ENCODE measurements at places on chromosomes 16 and 17.

DNA sequence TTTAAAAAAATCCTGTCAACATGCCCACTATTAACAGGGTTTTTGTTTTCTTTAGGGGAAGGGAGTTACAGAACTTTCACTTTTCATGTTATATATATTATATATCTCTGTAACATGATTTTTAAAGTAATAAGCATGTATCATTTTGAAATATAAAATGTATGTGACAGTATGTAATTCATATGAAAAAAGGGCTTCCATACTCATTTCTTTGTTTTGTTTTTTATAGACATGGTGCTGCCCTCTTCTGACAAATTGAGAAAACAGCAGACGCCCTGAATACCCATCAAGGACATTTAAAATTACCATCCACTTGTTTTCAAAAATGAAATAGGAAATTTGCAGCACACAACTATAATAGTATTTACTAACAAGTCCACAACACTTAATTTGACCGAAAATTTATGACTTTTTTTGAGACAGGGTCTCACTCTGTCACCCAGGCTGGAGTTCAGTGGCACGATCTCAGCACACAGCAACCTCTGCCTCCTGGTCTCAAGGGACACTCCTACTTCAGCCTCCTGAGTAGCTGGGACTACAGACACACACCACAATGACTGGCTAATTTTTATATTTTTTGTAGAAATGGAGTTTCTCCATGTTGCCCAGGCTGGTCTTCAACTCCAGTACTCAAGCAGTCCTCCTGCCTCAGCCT lies 30.4 kb downstream of the CFDP1 start:
- DNase-seq, result no peak

DNA sequence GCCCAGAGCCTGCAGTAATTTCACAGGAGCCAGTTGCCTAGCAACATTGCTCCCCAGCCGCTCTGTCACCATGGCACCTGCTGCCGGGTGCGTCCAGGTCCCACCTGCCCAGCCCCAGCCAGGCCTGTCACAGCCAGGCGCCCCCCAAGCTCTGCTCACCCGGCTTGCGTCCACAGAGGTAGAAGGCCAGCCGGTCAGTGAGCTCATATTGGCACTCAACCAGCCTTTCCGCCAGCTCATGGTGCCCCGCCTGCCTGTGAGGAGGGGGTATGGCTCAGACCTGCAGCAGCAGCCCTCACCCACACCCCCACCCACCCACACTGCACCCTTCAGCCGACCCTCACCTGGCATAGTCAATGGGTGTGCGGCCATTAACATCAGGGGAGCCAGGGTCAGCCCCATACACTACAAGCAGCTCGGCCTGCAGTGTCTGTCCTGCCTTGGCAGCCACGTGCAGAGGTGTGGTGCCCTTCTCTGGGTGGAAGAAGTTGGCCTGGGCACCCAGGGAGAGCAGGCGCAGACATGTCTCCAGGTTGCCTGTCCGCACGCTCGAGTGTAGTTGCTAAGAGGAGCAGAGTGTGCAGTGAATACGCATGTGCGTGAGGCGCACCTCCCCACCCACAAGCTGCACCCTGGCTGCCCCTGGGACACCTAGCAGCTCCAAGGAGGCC lies 7.7 kb downstream of the GIT1 start:
- no peak for DNase-seq

DNA sequence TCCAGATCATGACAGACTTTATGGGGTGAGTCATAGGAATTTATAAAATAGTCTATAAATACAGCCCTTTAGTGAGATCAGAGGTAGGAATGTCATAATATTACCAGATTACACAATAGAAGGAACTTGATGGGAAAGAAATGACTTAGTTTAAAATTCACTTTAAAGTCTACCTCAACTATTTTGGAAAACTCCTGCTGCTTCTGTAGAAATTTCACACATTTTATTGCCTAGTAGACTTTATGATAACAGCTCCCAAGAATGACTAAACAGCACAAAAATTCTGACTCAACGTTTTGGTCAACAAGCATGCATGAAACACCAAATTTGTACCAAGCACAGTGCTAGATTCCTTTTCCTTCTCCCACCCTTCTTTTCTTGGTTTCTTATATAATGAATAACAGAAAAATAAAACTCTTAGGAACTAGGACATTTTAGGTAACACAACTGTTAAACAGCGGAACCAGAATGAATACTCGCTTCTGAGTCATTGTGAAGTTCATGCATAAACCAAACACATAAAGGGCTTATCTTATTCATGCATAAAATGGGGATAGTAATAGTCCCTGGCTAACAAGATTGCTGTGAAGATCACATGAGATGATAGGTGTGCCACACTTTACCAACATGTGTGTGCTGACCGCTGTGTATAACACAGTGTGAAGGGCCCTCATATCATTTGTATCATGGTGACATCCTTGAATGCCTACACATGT lies 243.9 kb downstream of the CDH8 start:
- no peak for DNase-seq

DNA sequence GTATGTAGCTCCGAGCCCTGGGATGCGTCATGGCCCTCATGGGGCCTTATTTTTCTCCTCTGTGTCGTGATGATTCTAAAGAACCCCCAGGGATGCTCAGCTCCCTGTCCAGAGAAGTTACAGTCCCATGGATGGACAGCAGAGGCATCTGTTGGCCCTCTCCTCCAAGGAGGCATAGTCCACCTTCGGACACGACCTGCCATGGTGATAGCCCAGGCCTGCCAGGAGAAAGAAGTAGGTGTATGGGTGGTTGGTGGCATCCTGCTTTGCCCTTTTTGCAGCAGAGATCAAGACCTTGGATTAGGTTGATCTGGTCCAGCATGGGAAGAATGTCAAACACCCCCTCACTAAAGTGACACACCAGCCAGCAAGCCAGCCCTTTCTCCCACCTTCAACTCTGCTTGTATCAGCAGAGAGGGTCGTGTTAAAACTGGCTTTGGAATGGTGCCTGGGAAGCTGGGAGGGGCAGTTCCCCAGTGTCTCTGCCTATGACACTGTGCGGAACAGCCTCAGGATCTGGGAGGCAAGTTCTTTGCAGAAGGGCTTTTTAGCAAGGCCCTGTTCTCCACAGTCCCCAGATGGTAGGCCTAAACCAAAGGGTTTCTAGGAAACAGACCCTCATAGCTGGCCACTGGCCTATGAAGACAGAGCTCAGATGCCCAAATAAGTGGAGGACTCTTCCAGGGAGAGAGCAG lies 259.9 kb upstream of the RPL38 start:
- no peak for DNase-seq

DNA sequence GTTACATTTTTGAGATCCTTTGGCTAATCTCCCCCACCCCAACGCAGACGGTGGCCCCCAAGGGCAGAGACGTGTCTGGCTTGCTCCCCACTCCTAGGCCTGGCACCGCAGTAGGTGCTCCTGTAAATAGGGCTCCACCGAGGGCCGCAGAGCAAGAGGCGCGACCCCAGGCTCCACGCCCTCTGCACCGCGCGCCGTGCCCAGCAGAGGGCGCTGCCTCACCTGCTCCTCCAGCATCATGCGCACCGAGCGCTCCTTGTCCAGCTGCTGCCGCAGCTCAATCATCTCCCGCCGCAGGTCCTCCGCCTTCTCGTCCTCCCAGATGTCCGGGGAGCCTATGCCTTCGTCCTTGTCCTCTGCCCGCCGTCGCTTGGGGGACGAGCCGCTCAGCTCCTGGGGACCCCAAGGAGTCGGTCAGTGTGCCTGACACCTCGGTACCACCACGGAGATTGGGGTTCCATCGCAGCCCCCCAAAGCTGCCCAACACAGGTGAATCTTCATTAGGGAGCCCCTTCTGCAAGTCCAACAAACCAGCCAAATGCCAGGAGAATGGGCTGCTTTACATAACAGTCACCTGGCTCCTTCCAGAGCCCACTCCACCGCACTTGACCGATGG lies 11.2 kb downstream of the TFAP4 start:
- DNase-seq, result no peak

DNA sequence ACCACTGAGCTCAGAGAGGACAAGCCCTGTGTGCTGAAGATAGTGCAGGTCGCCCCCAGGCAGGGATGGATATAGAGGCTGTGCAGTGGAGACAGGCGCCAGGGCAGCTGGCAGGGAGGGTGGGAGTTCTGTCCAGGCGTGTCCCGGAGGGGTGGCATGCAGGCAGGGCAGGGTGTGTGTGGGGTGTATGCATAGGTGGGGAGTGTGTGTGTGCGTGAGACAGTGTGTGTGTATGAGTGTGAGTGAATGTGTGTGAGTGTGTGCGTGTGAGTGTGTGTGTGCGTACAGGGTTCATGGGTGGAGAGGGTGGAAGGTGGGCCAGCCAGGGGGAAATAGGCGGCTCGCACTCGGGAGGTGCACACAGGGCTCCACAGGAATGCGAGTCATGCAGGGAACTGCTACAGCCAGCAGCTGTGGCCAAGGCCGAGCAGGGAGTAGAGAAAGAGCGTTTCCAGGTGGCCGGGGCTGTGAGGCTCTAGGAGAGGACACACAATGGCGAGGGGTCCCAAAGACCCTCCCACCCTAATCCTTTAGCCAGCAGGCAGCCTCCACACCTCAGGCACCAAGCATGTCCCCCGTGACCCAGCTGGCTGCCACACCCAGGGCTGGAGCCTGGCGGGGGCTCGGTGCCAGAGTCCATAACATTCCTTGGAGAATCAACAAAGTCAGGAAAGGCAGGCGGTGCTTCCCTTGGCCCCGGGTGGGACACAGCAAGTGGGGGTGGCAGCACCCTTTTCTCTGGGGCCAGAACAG lies 4.6 kb downstream of the PLCD3 start:
- DNase-seq, result no peak

DNA sequence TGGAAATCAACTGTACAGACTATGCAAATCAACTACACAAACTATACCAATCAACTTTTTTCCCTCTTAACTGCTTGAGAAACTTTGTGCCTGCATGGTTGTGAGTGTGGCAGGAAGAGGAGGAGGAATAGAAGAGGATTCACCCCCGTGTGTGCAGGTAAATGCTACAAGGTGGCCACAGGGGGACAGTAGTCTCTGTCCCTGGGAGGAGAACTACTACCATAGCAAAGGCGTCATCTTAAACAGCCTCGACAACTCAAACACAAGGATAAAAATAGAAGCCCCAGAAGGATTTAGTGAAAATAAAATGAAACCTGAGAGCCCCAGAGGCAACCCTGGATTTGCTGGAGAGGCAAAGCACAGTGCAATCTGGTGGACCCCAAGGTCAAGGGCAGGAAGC lies 199.5 kb upstream of the DYNLRB2 start:
- DNase-seq, result no peak

DNA sequence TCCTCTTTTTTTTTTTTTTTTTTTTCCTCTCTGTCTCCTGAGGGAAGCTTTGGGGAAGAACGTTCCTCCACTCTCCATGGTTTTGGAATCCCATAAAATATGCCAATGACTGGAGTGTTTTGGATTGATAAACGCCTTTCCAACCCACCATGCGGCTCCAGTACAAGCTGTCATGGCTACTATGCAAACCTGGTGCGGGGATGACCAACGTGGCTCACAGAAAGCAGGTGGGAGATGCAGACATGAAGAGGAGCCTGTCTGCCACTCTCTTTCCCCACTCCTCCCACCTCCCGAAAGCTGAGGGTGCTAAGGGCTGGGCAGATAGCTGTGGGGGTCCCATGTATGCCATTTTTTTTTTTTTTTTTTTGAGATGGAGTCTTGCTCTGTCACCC lies 69.9 kb upstream of the SEC14L1 start:
- no peak for DNase-seq

DNA sequence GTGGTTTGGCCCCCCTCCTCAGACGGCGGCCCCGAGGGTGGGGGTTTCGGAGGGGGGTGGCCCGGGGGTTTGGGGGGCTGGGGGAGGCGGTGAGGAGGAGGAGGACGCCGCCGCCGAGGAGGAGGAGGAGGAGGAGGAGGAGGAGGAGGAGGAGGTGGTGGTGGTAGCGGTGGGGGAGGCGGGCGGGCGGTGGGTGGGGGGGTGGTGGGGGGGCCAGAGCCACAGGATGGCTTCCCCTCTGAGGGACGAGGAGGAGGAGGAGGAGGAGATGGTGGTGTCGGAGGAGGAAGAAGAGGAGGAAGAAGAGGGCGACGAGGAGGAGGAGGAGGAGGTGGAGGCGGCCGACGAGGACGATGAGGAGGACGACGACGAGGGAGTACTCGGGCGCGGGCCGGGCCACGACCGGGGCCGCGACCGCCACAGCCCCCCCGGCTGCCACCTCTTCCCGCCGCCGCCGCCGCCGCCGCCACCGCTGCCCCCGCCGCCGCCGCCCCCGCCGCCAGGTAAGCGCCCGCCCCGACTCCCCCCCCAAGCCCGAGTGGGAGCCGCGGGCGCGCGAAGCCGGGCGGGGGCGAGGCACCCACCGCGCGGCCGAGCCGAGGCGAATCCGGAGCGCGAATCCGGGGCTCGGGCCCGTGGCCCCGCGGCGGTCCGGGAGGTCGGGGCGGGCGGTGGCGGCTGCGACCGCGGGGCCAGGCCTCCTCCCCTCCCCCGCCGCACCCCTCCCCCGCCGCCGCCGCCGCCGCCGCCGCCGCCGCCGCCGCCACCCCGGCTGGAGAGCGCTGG lies 3.8 kb upstream of the CHD3 start:
- DNase-seq, result peak; percentile 16

GRCh38 chr17:61818225-61818624 lies 45.1 kb downstream of the BRIP1 start:
- no peak for DNase-seq

- DNase-seq, result no peak
Measured at GRCh38 chr17:6599364-6599763, 41.1 kb downstream of the KIAA0753 start.

DNA sequence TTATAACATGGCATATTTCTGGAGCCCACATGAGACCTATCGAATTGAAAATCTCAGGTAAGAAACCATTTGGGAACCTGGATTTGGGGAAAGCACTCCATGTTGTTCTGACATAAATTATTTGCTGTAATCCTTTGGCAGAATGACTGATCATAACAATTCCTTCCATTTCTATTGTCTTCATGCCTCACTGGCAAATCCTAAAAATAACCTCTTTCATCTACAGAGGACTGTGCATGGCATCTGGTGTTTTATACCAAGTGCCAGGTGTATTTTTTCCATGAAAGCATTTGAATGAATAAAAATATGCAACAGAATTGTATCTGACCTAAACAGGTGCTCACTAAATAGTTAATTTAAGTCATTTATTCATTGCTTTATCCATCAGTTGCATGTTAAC lies 33.7 kb upstream of the COQ7 start:
- DNase-seq, result no peak

GRCh38 chr17:76087531-76087930 lies 8.5 kb downstream of the ZACN start:
- no peak for DNase-seq

DNA sequence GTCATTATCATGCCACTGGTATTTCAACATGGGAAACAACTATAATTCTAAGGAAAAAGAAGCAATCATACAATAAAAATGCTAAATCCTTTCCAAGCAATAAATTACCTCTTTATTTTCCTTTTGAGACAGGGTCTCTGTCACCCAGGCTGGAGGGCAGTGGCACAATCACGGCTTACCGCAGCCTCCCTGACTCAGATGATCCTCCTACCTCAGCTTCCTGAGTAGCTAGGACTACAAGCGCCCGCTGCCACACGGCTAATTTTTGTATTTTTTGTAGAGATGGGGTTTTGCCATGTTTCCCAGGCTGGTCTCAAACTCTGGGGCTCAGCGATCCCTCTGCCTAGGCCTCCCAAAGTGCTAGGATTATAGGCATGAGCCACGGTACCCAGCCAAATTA lies 24.1 kb downstream of the CNOT1 start:
- DNase-seq, result no peak

GRCh38 chr16:1613728-1614455 lies 1.7 kb downstream of the CRAMP1 start:
- no peak for DNase-seq
